NCI-H1417 (cell line): ENCODE measurements at places on chromosomes 12 and 14.

- DNase-seq, result no peak
Measured at GRCh38 chr14:68841016-68841809, 48.3 kb upstream of the ZFP36L1 start.

- peak; percentile 2 for DNase-seq
Measured at GRCh38 chr14:22252686-22253085, 336.3 kb downstream of the DAD1 start.

GRCh38 chr12:132838410-132839080, 9.9 kb upstream of the GOLGA3 start:
- no peak for DNase-seq

GRCh38 chr12:84161296-84161695, 751.3 kb downstream of the SLC6A15 start:
- no peak for DNase-seq

- no peak for DNase-seq
Measured at GRCh38 chr12:50047693-50048250, 9.6 kb upstream of the ASIC1 start.

DNA sequence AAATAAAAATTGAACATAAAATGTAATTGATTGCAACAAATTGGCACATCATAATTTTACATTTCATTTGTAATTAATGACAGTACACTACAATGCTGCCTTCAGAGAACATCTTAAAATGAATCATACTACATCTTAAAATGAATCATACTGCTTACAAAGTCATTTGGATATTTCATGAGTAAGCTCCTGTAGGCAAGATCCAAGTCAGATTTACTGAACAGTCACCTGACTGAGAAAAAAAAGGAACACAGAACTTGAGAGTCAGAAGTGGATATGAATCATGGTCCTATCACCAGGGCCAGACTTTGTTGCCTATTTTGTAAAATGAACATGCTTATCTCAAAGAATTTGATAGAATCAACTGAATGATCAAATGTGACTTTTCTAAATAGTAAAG, 32.7 kb upstream of the FBLN5 start:
- DNase-seq, result no peak

DNA sequence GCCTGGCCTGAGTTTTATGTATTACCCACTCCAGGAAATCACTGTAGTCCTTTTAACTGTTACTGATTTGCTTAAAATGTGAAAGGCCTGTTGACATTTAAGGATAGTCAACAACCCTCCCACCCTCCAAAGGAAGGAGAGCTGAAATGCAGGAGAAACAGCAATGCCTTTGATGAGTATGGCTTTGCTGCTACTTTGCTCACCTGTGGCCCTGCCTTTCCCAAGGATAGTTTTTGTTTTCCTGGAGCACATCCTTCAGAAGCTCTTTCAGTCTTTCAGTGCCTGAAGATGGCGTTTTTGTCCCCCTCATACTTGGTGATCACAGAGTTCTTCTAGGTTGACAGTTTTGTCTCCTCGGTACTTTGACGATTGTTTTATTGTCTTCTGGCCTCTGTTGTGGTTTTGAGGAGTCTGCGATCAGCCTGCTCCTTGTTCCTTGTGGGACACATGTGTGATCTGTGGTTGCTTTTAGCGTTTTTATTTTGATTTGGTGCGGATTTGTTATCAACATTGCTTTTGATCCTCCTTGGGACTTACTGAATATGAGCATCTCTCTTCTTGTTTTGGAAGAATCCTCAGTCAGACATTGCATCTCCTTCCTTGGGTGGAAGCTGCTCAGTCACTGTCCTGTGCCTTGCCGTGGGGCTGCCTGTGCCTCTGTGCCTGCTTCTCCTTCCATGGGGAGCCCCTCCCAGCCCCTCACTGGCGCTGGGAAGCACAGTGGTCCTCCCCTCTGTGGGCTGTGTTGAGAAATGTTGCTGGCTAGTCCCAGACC, 17.2 kb downstream of the PACS2 start:
- DNase-seq, result no peak

DNA sequence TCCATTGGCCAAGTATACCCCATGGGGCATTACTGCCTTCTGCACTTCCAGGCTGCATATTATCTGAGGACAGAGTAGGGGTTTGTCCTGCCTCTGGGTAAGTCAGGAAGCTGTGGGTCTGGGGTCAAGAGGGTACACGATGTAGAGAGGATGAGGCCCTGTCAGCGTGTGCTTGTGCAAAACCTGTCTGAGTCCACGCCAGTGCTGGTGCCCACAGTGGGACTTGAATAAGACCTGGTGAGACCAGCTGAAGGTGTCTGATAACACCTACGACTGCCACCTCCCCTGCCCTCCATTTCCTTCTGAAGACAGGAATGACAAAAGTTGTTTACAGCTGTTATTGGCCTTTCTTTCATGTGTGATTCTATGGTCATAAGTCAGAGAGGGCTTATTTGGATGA, 22.1 kb upstream of the NID2 start:
- DNase-seq, result no peak

DNA sequence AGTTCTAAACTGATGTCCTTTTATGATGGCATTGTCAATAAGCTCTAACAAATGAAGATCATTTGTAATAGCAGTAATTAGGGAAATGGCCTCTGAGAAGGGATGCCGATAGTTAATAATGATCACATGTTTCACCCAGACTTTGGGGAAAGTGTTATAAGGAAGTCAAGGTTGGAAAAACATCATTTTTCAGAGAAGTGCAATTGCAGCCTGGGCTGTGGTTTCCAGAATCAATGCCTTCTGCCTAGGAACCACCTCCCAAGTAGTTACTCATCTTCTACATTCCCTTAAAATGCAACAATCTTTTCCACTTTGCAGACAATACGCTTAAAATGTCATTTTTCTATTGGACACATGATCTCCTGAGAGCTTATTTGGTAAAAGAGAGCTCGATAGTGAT, 879 bp downstream of the EDDM3A start:
- no peak for DNase-seq

DNA sequence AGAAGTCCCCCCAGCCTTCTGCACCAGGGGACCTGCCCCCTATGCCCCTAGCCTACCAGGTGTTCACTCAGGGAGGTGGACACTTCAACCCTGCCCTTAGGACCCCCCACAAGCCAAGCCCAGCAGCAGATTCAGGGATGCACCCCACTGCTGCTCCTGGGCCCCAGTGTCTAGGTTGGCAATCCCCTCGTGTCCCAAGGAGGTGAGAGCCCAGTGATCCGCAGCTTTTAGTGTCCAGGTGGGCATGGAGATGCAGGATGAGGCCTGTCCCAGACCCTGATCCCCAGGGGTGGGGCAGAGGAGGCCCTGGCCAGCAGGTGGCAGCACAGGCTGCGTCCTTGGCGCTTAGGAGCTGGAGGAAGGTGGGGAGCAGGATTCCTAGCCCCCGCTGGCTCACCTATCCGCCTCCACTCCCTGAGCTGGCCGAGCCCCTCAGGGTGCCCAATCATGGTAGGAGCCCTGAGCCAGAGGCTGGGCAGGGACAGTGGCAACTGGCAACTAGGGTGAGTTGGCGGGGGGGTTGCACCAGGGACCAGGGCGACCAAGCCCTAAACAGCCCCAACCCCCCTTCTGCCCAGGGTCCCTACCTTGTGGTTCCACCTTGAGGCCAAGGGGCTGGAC, 4.1 kb downstream of the CKB start:
- peak; percentile 52 for DNase-seq
